ENCODE measurements at places on chromosomes 6 and 20. TPM values are rescaled to one million over a fixed set of nuclear protein-coding genes. Genes with fewer than 3 reads are reported as not detected.

DNA sequence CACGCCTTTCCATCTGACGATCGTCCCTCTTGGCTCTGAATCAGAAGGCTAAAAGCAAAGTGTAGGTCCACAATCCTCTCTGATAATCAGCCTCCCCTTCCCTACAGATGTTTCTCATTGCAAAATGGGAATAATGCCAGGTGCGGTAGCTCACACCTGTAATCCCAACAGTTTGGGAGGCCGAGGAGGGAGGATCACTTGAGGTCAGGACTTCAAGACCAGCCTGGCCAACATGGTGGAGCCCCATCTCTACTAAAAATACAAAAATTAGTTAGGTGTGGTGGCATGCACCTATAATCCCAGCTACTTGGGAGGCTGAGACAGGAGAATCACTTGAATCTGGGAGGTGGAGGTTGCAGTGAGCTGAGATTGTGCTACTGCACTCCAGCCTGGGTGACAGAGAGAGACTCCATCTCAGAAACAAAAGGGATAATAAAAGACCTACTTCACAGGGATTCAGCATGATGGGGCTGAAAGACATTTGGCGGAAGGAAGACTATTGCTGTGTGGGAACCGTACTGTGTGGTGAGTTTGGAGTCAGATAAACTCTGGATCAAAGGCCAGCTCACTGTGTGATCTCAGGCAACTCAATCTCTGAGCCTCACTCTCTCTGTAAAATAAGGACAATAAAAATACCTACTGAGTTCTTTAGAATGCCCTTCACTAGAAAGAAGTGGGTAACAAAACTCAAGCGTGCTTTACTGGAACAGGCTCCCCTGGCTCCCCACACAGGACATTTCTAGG is 15.9 kb upstream of the SLC9A8 start:
- no peak for DNase-seq

DNA sequence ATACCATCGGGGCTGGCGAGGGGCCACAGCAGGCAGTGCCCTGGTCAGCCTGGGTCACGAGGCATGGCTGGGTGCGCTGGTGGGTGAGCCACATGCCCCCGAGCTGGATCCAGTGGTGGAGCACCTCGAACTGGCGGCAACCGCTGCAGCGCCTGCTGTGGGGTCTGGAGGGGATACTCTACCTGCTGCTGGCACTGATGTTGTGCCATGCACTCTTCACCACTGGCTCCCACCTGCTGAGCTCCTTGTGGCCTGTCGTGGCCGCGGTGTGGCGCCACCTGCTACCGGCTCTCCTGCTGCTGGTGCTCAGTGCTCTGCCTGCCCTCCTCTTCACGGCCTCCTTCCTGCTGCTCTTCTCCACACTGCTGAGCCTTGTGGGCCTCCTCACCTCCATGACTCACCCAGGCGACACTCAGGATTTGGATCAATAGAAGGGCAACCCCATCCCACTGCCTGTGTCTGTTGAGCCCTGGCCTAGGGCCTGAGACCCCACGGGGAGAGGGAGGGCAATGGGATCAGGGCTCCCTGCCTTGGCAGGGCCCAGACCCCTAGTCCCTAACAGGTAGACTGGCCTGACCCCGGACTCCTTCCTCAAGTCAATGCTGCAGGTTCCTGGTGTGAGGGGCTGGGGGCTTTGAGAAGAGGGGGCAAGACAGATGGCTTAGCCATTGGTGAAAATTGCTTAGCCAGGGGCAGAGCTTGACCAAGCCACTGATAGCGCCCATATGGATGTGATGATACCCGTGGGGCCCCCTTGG is 598 bp downstream of the TMEM239 start:
- no peak for DNase-seq

- no peak for DNase-seq
These were observed 129.0 kb downstream of the REV3L start for GRCh38 chr6:111353912-111354462.

DNA sequence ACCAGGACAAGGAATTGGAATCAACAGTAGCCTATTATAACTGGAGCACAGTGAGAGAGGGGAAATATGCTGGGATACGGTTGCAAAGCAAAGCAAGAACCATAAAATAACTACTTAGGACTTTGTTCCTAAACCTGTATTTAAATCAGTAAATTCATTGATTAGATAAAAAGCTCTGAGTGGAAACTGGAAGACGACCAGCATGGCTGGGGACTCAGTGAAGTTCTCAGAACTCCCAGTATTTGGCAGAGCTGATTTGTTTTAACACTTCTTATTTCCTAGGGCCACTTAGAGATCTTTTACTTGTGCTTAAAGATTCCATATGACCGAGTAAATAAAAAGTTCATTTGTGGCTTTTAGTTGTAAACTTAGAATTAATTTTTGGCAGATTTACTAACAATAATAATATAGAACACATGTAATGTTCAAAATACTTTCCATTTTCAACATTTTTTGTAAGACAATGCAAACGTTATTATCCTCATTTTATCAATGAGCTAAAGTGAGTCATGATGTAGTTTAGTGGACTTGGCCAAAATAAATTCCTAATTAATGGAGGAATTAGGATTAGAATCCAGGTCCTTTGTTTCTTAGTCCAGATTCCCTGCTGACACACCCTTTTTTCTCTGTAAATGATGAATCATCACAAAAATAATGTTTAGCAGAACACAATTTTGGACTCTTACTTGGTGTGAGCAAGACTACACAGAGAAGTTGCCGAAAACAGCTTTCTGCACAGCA is 392.9 kb downstream of the GJA1 start:
- DNase-seq = no peak

DNA sequence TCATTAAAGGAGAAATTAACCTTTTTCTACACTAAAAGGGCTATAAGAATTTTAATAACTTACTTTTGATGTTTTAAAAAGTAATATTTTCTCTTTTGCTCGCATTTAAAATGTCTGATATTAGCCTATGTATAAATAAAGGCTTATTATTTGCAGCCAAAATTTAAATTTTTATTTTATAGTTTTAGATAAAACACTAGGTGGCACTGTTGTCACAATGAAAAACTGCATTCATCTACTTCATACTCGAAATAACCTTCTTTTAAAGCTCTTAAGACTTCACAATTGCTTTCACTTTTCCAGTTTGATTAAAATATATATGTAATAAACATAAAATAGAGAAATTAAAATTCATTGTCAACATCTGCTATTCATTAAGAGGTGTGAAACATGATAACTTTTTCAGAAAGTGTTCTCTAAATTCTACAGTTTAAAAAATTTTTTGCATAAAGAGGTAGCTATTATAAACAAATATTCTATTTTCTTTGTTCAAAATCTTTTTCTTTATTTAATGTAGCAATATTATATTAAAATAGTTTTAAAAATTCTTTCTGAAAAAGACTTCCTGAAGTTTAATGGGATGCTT is 78.8 kb upstream of the DEFB112 start:
- DNase-seq = peak; percentile 9

The ABHD16B gene
- polyA plus RNA-seq = not detected

The SKIC2 gene
- polyA plus RNA-seq = 42.3 TPM

The AGPAT1 gene
- 109 TPM for polyA plus RNA-seq

The ETV7 gene
- polyA plus RNA-seq = 0.10 TPM
